Activated CD4-positive, alpha-beta T cell treated with anti-CD3 and anti-CD28 coated beads, Interleukin-2, Interleukin-6, amounts not matched to agents 100 ng/mL and 50 ng/mL, durations not matched to agents 16 hours and 8 hours (primary cell): ENCODE measurements at places on chromosomes 3 and 15.

GRCh38 chr3:7428206-7428718 is 567.3 kb downstream of the GRM7 start:
- no peak for DNase-seq

GRCh38 chr3:157588386-157589060 is 85.3 kb upstream of the VEPH1 start:
- DNase-seq = no peak

GRCh38 chr15:47291767-47292166 is 425.5 kb upstream of the SEMA6D start:
- no peak for DNase-seq

DNA sequence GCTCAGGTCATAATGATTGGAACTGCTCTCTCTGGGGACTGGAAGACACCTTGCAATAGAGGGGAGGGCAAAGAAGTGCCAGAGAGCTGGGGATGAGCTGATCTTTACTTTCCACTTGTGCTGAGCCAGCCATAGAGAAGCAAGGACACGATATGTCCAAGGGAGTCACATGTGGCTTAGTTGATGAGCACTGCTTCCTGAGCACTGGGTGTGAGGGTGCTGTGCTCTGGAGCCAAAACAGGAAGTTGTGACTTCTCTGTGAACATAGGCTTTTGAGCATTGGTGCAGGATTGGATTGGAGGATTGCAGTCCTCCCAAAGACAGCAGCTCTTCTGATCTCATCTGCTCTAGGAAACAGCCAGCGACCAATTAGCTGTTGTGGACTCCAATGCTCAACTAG is 6.7 kb downstream of the PARP14 start:
- DNase-seq = no peak

DNA sequence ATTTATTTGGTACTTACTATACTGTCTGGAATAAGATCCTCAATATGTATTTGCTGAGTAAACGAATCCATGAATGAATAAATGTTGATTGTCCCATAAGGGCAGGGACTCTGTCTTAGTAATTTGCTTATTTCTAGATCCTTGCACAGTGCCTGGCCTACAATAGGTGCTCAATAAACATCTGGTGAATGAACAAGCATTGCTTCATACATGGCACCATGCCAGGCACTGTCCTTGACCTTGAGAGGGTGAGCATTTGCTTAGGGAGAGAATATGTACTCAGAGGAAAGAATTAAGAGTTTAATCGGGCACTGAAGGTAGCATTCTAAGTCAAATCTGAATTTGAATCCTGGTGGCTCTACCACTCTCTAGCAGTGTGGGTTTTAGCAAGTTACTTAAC is 282.1 kb downstream of the THSD4 start:
- DNase-seq = no peak

DNA sequence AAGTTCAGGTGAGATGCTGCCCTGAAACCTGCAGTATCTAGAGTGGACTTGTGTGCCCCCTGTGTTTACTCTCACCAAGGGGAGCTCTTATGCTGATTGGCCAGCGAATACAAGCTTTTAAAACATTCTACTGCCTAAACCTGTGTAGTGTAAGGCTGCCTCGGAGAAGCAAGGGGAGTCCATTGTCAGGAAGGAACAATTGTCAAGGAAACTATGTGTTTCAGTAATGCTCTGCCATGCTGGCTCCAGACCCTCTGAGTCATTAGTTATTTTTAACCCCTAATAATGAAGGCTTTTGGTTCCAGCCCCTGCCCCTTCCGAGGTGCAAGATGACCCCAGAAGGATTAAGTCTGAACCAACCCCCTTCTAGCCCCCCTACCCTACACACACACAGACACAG is 66.1 kb upstream of the CHMP2B start:
- DNase-seq = no peak

DNA sequence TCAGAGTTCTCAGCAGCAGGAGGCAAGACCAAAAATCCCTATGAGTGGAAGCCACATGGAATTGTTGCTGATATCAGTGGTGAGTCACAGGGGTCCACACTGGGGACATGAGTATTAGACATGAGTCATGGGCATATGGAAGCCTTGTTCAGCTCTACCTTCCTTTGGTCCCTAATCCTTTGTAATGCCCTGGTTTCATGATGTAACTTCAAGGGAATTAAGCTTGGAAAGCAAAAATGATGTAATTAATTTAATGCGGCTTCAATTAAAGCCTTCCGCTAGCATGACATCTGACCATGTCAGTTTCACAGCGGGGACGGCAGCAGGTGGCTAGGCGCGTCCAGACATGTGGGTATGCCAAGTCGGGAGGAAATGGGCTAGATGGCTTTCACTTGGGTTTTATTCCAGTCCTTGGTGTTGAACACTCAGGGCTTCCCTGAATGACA is 176.1 kb upstream of the RGMA start:
- no peak for DNase-seq

GRCh38 chr3:39097716-39098472 is 9.5 kb downstream of the GORASP1 start:
- DNase-seq = no peak

DNA sequence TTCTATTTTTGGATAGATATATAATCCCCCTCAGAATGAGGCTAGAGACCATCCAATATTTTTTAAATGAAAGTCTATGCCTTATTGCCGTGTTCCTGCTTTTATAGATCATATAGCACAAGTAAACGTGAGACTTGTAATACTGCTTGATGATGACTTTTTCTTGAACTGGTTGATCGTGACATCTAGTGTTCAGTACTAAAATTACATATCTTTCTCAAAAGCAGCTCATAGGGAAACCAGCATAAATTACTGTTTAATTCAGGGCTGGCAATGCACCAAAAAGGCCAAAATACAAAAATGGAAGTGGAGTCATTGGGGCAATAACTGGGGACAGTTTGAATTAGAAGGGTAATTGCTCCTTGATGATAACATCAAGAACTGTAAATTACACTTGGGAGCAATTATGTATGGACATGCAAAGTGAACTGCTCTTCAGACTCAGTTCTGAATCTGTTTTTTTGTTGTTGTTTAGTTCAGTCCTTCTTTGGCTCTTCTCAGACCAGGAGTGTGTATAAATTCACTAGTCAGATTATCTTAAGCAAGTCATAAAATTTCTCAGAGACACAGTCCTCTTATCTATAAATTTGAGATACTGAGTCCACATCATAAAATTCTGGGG is 325.3 kb downstream of the THSD4 start:
- DNase-seq = peak; percentile 34

DNA sequence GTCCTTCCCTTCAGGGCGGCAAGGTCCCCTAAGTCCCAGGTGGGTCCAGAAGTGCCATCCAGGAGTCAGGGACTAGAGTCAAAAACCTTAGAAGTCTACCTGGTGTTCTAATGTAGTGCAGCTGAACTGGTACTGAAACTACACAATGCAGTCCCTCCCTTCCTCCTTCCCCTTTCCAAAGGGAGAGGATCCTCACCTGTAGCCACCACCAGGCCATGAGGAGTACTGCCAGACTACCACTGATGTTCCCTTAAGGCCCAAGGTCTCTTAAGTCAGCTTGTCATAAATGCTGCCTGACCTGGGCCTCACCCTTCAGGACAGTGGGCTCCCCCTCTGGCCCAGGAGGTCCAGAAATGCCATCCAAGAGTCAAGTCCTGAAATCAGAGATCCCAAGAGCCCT is 98.9 kb downstream of the ULK4 start:
- DNase-seq = no peak

DNA sequence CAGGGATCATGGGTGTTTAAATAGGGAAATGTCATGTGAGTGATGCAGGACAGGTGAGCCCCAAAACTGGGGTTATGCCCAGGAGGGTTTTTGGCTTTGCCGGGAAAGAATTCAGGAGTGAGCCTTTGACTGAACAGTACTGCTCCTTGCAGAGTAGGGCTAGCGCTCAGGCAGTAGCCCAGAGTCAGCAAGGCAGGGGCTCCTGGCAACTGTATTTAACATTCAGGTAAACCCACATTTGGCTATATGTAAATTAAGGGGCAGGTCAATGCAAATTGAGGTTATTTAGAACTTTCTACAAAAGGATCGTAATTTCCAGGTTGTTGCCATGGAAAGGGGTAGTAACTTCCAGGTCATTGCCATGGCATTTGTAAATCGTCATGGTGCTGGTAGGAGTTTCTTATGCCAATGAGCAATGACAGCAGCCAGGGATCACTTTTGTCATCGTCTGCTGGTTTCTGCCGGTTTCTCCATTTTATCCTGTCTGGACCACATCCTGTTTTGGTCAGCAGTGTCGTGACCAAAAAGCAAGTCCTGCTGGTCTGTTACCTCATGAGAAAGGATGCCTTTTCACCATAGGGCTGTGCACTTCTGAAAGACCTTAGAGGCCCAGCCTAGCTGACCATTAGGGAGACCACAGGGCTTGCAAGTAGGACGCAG is 24.3 kb downstream of the MTHFS start:
- DNase-seq = peak; percentile 57
